ENCODE measurements at places on chromosomes 2 and 18.

DNA sequence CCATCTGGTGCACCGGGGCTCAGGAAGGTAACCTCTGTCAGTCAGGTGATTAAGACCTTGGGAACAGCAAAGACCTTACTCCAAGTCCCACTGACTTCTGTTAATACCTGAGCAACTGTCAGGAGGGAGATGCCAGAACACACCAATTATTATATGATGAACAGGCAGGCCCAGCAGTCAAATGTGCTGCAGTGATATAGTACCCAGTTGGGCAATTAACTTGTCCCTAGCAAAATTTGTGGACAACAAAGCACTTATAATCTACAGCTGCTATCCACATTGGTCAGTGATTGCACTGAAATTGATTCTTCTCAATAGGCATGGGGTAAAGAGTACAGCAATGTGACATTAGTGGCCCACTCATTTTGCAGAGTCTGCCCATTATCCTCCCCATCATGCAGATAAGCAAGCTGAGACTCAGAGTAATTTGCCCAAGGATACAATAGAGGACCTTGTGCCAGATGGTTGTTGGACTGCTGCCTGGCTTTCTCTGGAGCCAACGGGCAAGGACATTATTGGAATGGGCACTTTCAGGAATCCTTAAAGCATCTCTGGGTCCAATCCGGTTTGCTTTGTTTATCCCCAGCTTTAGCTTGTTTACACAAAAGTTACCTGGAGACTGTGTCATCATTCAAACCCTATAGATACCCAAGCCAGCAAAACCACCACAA, 147.6 kb downstream of the CCBE1 start:
- DNase-seq: no peak

DNA sequence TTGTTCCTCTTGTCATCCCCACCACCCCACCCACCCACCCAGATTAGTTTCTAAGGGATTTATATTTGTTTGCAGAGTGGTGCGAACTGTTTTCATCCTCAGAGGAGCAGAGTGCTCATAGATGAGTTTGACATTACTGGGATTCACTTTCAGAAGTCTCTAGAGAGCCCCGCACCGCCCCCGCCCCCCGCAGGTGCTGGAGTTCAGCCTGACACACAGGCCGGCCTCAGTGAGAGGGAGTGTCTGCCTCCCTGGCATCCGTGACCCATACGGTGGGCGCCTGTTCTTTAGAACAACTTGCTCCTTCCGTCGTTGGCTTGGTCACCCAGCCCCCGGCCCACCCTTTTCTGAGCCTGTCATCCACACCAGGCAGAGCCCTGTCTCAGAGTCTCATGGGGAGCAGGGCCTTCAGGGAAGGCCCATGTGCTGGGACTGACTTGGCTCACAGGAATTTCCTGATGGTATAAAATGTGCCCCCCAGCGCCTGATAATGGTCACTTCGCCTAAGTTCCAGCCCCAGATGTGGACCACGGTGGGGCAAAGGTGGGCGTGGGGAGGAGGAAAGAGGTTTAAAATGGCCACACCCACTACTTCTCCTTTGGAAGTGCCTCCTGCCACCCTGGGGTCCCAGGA, 44.3 kb downstream of the HPCAL1 start:
- DNase-seq: no peak

DNA sequence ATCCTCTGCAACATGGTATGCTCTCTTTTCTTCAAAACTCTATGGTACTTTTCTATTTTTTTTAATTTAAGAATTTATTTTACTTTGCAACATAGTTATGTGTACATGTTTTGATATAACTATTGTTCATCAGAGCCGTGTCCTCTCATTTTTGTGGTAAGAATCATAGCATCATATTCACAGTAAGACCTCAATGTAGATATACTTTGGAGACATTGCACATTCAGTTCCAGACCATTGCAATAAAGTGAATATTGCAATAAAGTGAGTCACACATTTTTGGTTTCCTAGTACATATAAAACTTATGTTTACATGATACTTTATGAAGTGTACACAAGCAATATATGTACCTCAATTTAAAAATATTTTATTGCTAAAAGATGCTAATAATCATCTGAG, 22.7 kb upstream of the LINC00305 start:
- no peak for DNase-seq

DNA sequence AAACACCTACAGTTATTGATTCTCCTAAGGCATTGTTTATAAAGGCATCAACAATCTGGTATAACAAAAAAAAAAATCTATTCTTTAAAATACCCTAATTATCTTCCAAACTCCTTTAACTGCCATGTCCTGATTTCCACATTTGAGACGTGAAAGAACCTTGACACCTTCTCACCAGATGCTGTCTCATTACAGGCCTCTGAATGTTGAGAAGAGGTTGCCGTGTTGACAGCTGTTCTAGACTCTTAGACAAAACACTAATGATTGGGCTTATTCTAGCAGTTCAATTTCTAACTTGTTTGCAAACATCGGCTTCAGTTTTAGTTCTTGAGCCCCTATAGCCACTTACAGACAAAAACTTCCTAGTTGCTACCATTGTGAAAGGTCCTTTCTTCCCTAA, 988.8 kb downstream of the LRP1B start:
- DNase-seq: no peak

DNA sequence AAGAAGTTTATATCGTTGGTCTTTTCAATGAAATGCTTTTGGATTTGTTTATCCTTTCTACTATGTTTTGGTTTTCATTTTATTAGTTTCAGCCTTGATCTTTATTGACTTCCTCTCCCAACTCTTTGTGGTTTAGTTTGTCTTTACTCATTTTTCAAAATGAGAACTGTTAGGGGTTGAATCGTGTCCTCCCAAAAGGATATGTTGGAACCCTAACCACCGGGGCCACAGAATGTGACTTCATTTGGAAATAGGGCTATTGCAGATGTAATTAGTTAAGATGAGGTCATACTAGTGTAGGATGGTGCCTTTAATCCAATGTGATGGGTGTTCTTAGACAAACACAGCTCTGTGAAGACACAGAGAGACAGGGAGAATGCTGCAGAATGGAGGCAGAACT, 60.4 kb upstream of the IL1R2 start:
- DNase-seq: no peak

DNA sequence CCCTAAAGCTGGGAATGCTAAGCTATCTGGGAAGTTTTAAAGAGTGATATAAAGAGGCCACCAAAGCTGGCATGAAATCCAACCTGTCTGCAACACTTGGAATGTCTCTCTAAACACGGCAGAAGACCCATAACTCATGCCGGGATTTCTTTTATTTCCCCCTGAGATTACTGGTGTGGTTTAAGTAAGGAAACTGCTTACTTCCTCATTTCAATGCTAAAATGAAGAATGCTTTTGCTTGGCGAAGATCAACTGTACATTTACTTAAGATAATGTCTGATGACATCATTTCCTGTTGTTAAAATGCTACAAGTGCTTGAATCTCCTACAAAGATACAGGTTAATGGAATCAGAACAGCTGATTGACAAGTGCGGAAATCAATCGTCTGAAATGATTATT, 353.8 kb upstream of the SALL3 start:
- no peak for DNase-seq

- no peak for DNase-seq
These were observed 588 bp upstream of the CCDC93 start for GRCh38 chr2:118014492-118014824.

DNA sequence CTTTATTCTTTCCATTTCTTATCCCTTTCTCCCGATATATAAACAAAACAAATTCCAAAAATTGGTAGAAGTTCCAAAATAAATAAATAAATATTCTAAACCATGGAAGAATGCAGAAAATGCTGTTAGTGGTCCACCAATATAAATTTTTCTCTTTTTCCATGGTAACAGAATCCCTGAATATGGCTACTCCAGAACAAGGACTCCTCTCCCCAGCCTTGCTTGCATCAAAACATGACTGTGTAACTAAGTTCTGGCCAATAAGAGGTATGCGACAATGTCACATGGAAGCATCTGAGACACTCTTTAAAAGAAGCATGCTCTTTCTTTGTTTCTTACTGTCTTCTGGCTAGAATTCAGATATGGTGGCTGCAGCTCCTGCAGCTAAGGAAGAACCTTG, 325.1 kb upstream of the TANK start:
- DNase-seq: no peak

DNA sequence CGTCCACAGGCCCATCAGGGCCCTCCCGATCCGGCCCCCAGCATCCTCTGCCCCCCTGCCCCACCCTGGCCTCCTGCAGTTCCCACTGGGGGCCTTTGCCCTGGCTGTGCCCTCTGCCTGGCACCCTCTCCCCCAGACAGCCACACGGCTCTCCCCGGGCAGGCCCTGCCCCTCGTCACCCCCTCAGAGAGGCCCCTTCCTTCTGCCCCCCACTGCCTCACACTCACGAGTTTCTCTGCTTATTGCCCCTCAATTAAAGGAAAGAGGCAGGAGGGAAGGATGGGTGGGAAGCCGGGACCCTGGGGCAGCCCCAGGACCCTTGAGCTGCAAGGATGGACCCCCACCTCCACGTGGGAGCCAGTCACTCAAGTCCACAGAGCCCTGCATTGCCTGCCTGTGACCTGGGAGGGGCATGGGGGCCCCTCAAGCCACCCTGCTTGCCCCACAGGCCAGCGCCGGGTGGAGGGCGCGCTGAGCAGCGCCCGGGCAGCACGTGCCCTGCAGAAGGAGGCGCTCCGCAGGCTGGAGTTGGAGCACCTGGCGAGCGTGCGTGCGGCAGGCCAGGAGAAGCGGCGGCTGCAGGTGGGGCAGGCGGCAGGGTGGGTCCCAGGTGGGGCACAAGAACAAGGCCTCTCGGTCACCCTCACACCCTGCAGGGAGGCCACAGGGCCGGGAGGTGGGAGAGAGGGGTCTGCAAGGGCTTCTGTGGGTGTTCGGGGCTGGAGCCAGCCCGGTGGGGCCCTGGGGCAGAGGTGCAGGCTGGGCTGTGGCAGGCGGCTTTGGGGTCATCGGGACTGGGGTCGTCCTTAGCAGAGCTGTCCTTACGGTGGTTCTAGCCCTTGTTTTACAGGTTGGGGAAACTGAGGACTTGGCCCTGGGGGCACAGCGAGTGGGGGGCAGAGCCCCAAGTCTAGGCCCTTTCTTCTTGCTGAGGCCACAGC, 30.5 kb upstream of the SNED1 start:
- DNase-seq: no peak

GRCh38 chr2:239943571-239943970, 81.6 kb downstream of the NDUFA10 start:
- DNase-seq: no peak

DNA sequence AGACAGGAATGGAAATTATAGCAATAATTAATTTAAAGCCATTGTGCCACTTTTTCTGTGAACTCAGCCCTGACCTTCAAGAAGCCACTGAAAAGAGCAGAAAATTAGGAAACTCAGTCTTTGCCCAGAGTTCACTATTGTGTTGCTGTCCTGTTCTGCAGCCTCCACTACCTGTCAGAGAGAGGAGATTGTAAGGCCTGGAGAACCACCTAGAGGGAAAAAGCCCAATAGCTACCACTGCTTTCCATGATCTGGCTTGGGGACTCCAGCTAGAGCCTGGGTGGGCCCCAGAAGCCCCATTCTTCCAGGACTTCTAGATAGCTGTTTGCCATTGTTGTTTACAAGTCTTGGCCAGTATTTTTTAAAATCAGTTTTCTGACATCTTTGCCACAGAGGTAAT, 176.1 kb upstream of the KLF7 start:
- DNase-seq: no peak

GRCh38 chr2:29821591-29821990, 99.8 kb downstream of the ALK start:
- DNase-seq: no peak

DNA sequence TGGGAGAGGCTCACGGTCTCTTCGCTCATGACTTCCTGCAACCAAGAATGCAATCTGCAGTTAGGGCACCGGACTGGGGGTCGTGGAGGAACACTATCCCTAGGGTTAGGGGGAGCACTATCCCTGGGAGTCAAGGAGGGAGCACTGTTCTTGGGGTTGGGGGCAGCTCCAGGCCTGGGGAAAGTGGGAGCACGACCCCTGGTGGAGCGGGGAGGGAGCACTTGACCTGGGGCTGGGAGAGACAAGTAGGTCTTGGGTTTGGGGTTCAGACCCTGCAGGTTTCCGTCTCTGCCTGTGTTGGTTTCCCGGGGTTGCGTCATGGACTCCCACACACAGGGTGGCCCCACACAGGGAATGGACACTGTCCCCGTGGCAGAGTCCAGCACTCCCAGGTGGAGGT, 133.6 kb downstream of the TPO start:
- no peak for DNase-seq

GRCh38 chr18:14776801-14777200, 28.8 kb downstream of the ANKRD30B start:
- no peak for DNase-seq

DNA sequence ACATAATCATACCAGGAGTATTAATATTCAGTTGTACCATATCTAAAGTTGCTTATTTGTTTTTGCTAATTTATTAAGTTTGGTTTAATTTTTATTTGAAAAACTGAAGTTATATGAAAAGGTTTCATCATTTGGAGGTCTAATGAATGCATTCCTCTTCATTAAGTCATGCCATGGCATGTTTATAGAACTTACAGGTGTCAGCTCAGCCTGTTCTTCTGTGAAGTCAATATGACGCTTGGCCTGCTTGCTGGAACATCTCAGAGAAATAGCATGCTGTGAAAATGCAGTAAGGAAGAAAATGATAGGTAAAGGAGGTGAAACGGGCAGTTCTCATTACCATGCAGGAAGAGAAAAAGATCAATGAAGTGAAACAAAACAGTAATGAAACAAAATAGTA, 58.2 kb downstream of the RAPH1 start:
- no peak for DNase-seq

Measured in activated naive CD8-positive, alpha-beta T cell treated with anti-CD3 and anti-CD28 coated beads, Interleukin-2, amount 50 U/mL, for 16 hours (primary cell).